T1000 (cell line): ENCODE measurements at places on chromosomes 11 and 22.

DNA sequence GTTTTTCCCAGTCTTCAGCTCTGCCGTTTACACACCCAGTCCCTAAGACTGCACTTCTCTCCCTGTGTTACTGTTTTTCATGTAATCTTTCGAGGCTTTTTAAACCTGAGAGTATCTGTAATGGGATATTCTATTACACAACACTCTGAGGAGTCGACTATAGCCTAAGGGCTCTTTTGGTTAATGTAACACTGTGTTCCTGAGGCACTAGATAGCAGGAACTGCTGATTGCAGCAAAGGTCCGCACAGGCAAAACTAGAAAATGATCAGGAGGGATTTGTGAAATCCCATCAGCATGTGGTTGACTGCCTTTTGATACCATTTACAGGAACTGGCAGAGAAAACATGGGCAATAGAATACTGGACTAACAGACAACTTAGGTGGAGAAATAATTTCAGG is 512.3 kb upstream of the RAG2 start:
- DNase-seq = no peak

DNA sequence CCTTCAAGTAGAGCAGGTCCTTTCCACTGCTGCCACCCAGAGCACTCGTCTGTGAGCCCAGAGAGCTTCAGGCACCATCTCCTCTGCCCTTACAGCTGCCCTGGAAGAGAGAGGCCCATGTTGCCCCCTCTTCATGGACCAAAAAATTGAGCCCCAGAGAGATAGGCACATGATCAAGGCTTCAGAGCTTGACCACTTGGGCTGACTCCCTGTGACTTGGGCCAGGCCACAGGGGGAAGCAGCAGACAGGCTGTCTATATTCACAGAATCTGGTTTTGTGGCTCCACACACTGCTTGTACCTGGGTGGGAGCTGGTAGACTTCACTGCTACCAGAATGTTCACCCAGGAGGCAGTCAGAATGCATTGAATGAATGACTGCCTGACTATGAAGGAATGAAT is 58.2 kb downstream of the SMIM38 start:
- DNase-seq = no peak

DNA sequence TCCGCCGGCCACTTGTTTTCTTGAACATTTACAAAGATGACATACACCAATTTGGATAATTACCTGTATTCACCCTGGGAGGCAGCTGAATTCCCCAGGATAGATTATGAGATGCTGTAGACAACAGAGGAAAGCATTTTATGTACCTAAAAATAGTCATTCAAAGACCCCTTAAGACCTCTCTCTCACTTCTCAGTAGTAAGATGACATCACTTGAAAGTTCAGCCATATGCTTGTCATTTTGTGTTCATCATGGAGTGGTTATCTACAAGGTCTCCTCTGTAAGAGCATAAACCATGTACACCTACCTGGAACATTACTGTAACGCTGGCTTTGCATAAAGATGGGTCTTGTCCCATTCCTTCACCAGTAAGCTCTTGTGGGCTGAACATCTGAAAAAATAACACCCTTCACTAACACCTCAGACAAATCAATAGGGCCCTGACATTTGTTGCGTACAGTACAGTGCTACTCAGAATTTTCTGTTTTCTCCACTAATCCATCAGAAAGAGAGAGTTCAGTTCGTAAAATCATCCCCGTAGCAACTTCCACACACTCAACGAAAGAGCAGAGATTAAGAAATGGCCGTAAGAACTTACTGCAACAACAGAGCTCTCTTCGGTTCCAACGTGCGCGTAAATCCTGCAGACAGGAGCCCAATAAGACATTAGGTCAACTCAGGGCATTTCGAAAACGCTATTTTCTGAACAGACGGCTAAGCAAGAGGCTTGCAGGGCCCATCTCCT is 15.6 kb upstream of the WDR74 start:
- DNase-seq = no peak

GRCh38 chr22:40270748-40271373 is 75.4 kb upstream of the ADSL start:
- no peak for DNase-seq

DNA sequence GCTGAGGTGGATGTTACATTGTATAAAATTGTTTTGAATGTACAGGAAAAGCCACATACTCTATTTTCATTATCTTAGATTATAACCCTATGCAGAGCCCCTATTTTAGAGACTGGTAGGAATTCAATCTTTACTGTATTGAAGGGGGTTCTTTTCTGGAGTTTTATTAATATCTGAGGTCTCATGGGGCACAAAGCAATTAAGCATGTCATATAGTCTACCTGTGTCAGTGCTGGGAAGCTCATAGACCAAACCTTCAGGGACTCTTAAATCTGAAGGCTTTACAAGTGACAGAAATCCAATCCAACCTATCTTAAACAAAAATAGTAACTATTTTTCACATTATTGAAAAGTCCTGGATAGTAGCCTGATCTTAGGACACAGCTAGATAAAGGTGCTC is 733.7 kb downstream of the NELL1 start:
- no peak for DNase-seq

- no peak for DNase-seq
Observed at GRCh38 chr11:44886790-44887140, 63.9 kb downstream of the TP53I11 start.
